ENCODE measurements at places on chromosomes 5 and 9.

- no peak for DNase-seq
Observed at GRCh38 chr5:38692346-38692745, 135.9 kb upstream of the LIFR start.

GRCh38 chr5:32326216-32326772 lies 13.6 kb upstream of the MTMR12 start:
- DNase-seq, result no peak

DNA sequence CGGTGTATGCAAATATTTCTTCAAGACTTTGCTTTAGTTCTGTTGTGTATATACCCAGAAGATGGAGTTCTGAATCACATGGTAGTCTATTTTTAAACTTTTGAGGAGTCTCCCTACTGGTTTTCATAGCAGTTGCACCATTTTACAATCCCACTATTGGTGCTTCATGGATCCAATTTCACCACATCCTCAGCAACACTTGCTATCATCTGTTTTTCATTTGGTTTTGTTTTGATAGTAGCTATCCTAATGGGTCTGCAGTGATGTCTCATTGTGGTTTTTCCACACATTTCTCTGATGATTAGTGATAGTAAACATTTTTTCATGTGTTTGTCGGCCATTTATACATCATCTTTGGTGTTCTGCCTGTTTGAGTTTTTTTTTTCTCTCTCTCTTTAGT lies 1339.3 kb downstream of the EFNA5 start:
- no peak for DNase-seq

GRCh38 chr5:139733698-139734538 lies 61.7 kb upstream of the PSD2 start:
- no peak for DNase-seq

GRCh38 chr9:136170006-136170901 lies 34.7 kb downstream of the LHX3 start:
- no peak for DNase-seq

- no peak for DNase-seq
Observed at GRCh38 chr5:140150201-140150600, 24.5 kb downstream of the IGIP start.

DNA sequence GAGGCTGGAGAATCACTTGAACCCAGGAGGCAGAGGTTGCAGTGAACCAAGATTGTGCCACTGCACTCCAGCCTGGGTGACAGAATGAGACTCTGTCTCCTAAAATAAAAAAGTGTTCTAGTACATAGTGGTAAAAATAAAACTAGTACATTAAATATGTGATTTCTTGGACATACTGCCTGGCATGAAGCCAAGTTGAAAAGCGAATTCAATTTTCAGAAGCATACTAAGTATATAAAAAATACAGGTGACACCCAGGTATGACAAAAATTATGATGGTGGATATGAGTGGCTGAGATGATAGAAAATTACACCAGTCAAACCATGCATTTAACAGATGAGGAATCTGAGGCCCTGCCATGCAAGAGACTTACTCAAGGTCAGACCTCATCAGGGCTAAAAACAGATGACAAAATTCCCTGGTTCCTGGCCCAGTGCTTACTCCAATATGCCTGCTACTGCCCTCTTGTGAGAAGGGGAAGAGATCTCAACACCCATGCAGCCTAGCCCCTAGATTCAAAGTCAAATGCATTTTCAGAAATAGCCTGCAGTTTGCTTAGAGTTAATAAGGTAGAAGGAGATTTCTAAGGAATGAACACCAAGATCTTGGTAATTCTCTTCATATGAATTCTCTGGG lies 46.6 kb upstream of the GNPDA1 start:
- no peak for DNase-seq

GRCh38 chr9:134203224-134203623 lies 38.9 kb upstream of the RNU6ATAC start:
- no peak for DNase-seq

DNA sequence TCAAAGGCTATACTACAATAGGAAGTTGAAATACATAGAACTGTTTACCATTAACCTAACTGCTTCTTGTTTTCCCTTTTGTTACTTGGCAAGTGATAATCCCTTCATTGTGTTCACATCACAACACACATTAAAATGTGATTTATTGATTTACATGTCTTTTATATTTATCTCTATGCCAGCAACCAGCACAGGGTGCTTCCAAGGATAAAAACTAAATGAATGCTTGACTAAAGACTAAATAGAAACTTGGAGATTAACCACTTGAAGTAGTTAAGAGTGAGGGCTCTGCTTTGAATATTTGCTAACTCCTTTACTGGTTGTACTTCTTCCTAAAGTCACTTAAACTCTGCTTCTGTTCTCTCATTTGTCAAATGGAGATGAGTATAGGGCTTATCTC lies 1730.6 kb downstream of the EFNA5 start:
- no peak for DNase-seq

DNA sequence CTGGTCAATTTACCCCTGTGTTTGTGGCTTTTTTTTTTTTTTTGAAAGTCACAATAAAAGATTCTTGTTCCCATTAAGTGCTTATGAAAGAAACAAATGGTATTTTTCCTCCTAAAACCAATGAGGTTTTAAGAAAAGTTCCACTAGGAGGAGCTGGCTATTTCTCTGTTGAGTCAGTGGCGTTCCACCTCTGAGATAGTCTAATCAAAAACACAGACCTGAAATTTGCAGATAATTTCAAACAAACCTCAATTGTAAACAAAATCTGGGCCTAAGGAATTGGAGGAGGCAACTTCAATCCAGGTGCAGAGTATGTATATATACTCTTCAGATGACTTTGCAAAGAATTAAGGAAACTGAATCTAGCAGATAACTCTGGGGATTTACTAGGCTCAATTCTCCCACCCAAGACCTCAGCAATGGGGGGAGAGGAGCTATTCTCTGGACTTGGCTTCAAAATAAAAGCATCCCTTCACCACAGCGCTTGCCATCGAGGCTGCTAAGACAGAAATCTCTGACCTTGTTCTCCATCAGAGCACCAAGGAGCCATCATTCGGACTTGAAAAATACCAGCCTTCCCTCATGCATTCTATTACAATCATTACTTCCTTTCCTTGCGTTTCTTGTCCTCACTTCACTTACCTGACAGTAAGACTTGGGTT lies 52.4 kb downstream of the FANCC start:
- no peak for DNase-seq

- no peak for DNase-seq
Observed at GRCh38 chr9:130128733-130129431, 43.3 kb upstream of the NCS1 start.

DNA sequence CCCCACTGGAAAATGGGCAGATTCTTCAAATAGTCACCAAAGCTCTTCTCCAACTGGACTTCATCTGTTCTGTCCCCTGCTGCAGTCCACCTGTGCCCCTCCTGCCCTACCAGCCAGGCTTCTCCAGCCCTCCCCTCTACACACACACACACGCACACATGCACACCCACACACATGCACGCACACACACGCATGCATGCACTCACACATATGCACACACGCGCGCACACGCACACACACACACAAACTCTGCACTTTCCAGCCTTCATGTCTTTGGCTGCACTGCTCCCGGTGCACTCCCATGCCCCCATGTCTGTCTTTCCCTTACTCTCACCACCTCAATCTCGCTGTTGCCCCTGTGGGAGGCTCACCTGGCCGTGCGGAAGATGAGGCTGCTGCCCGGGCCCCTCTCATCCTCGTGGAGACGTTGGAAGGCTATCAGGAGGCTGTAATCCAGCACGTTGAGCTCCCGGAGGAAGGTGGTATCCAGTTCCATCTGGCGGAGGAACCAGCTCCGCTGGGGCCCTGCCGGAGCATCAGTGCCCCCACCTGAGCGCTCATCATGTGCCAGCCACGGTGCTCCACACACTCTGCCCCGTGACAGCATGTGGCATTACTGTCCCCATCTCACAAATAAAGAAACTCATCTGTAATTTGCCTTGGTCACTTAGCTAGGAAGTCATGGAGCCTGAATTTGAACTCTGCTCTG lies 5.7 kb downstream of the PIP5KL1 start:
- no peak for DNase-seq

GRCh38 chr5:68476854-68477253 lies 261.3 kb downstream of the PIK3R1 start:
- DNase-seq, result no peak

GRCh38 chr9:87812375-87813118 lies 70.1 kb upstream of the SPATA31E1 start:
- DNase-seq, result no peak

DNA sequence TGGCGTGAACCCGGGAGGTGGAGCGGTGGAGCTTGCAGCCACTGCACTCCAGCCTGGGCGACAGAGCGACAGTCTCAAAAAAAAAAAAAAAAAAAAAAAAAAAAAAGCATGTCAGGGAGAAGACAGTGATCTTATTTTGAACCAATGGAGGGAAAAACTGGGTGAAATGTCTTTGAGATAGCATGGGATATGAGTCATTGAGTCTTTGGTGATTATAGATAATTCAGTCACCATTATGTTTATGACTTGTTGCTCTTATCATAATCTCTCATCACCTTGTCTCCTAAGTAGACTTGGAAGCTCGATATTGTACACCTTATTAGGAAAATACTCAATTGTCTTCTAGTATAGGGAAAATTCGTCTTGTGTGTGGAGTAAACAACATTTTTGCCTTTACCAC lies 55.1 kb upstream of the KDM4C start:
- DNase-seq, result no peak

DNA sequence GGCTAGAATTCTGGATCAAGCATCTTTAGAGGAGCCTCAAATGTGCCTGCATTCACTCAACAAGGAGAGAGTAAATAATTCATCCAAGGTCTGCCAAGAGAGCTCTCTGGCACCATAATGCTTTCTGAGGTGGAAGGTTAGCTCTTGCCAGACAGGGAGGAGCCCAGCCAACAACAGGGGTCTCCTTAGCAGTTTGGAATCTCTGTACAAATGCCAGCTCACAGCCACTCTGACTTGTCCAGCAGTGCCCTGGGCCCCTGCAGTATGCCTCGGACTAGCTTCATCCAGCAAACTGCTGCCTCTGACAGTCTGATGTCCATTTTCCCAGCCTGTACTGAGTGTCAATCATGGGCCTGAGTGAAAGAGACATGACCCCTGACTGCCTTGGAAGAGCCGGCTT lies 127.2 kb upstream of the SLC44A1 start:
- DNase-seq, result no peak

GRCh38 chr5:132601071-132601728 lies 44.4 kb downstream of the RAD50 start:
- DNase-seq, result no peak

DNA sequence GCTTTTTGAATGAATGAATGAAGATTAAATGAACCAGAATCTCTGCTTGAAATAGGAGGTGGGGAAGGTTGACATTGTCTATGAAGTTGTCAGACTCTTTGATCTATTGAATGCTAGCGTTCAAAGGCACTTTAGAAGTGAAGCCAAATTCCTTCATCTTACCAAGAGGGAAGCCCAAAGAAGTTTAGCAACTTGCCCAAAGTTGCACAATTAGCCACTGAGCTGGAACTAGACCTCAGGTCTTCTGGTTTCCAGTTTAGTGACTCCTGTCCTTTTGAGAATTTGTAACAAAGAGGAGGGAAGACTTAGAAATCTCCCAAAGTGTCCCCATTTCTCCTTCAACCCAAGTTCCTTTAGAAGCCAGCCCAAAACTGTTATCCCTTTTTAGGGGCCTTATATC lies 20.7 kb upstream of the SLC1A3 start:
- DNase-seq, result no peak

GRCh38 chr5:143145243-143146160 lies 258.0 kb downstream of the NR3C1 start:
- DNase-seq, result no peak

GRCh38 chr5:156803404-156803803 lies 46.7 kb upstream of the PPP1R2B start:
- DNase-seq, result no peak

DNA sequence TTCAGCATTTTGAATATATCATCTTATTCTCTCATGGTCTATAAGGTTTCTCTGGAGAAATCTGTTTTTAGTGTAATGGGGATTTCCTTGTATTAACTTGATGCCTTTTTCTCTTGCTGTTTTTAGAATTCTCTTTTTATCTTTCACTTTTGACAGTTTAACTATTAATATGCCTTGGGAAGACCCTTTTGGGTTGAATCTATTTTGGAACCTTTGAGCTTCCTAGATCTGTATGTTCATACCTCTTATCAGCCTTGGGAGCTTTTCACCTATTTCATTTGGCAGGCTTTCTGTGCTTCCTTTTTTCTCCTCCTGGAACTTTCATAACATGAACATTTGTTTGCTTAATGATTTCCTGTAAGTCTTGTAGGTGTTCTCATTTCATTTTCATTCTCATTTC lies 22.2 kb downstream of the RCL1 start:
- DNase-seq, result no peak

- no peak for DNase-seq
Observed at GRCh38 chr5:149543361-149544027, 7.7 kb downstream of the CSNK1A1 start.

DNA sequence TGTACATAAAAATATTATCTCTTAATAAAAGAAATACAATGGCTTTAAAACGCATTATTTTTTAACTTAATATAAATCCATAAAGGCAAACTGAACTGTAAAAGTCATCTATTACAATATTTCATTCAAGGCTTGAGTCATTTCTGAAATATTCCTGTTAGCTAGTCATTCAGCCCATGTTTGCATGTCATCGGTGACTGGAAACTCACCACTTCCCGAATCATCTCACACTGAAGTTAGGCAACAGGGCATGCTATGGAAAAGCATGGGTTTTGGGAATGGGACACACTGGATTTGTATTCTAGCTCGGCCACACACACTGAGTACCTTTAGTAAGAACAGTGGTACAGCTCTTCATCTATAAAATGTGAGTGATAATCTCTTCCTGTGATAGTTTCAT lies 691.1 kb upstream of the C9orf72 start:
- no peak for DNase-seq

GRCh38 chr5:40010436-40010835 lies 585.7 kb upstream of the DAB2 start:
- no peak for DNase-seq

DNA sequence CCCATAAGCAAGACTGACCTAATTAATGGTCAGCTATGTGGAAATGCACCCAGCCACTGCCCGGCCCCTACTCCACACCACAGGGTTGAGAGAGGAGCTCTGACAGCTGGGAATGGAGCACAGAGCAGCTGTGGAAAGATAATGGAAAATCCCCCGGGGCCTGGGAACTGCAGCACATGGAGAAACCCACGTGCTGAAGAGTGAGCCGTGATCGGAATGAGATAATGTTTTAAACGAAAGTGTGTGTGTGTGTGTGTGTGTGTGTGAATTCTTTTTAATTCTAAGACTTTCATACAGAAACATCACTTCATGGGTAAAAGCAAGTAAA lies 13.1 kb upstream of the SLC12A7 start:
- DNase-seq, result no peak
